ENCODE measurements at places on chromosomes 12 and 14.

DNA sequence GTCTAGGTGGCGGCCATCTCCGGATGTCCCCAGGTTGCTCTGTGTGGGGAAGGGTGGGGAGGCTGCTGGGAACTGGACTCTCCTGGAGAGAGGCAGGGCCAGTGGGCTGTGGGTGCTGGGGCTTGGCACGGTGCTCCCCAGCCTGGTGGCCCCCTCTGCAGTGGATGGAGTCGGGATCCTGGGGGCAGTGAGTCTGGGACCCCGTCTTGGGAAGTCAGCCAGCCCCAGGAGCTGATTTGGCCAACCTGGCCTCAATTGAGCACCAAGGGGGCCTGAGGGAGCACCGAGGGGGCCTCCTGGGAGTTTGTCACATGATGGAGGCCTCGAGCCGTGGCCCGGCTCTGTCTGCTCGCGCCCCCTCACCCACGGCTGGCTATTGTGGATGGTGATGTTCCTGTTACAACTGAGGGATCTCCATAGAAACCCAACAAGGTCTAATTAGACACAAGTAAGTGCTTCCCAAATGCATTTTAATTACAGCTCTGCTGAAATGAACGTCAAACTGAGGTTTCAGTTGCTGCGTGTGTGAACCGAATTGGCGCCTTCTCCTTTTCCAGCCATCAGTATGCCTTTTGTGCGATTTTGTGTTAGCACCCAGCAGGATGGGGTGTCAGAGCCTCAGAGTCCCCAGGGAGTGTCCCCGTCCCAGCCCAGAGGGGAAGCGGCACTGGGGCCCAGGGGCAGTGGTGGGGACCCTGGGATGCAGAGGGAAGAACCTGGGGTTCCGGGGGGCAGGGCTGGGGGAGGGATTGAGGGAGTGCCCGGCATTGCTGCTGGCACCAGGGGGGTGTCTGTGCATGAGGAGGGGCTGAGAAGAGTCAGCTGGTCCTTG, 71.8 kb downstream of the KIF26A start:
- ATAC-seq: no peak

GRCh38 chr12:120078868-120079267, 37.7 kb downstream of the RAB35 start:
- ATAC-seq: no peak

GRCh38 chr12:71392521-71393145, 47.0 kb upstream of the LGR5 start:
- ATAC-seq: peak; percentile 56

DNA sequence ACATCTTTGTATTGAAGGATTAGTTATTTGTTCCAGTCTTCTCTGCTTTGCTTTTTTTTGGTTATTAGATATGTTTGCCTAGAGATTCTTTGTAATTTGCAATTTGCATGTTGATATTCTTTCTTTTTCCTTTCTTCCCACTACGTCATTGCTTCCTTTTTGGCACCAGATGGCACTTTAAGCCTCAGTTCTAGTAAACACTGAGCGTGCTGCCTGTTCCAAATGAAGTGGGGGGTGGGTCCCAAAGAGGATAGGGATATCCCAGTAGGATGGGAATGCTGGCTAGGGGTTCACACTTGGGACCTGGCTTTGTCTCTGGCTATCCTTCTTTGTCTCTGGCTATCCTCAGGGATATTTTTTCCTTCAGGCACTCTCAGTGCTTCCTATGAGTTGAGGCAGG, 17.0 kb downstream of the EAPP start:
- ATAC-seq: no peak

DNA sequence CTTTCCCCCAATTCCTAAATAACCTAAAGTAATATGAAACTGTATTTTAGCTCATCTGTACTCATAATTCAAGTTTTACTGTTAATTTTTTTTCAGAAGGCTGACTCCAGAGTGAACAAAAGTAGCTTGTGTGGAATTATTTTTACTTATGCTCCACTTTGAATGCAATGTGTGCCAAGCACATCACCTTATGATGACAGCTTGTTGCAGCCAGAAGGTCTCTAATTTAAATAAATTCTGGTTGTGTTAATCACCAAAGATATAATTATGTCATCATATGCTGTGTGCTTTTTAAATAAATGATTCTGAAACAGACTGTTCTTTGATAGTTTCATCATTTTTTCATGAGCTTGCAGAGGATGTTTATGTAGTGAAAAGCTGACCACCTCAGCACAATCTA, 283.1 kb downstream of the TMEM117 start:
- no peak for ATAC-seq

DNA sequence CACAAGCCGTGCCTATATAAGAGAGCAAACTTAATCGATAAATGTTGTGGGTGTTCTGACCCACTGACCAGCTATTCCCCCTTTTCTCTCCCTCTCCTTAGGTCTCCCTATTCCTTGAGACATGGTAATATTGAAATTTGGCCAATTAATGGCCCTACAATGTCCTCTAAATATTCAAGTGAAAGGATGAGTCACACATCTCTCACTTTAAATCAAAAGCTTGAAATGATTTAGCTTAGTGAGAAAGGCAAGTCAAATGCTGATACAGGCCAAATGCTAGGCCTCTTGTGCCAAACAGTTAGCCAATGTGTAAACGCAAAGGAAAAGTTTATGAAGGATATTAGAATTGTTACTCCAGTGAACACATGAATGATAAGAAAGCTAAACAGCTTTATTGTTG, 102.2 kb upstream of the CPNE8 start:
- no peak for ATAC-seq

- no peak for ATAC-seq
Measured at GRCh38 chr12:117684471-117684870, 284.3 kb downstream of the KSR2 start.

DNA sequence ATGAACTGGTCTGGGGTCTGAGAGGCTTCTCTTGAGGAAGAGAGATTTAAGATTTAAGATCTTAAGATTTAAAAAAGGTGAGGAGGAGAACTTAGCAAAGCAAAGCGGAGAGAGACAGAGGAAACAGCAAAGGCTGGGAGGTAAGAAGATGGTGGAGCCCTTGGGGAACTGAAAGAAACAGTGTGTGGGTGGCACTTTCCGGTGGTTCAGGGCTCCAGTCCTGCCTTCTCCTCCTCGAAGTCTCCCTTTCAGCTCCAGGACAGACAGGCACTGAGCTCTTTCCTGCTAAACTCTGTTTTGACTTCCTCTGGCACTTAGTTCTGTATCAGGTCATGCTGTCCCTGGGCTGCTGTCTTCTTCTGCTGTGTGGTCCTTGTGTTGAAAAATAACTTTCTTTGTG, 298.7 kb upstream of the SRRM4 start:
- peak; percentile 55 for ATAC-seq

GRCh38 chr12:42143452-42144157, 1.1 kb downstream of the GXYLT1 start:
- ATAC-seq: no peak

GRCh38 chr14:44658389-44658696, 151.3 kb upstream of the FSCB start:
- no peak for ATAC-seq

GRCh38 chr12:15859116-15859515, 23.1 kb upstream of the STRAP start:
- no peak for ATAC-seq

GRCh38 chr12:71871116-71871515, 31.6 kb downstream of the TBC1D15 start:
- ATAC-seq: no peak

- no peak for ATAC-seq
Measured at GRCh38 chr12:56143870-56144269, 8.5 kb upstream of the MYL6B start.

DNA sequence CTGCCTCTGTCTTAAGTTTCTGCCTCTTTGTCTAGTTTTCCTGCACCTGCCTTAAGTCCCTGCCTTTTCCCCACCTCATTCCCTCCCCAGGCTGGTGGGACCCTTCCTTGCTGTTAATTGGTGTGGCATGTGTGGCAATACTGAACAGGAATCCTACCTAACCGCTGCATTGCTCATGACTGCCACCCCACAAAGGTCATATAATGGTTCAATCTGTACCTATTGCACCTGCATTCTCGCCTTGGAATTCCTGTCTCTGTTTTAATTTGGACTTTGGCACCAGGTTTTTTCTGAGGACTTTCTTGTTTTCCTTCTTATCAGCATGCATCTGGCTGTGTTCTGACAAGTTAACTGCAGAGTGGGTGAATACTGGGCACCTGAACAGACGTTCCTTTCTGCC, 966.2 kb upstream of the TMEM132C start:
- no peak for ATAC-seq

DNA sequence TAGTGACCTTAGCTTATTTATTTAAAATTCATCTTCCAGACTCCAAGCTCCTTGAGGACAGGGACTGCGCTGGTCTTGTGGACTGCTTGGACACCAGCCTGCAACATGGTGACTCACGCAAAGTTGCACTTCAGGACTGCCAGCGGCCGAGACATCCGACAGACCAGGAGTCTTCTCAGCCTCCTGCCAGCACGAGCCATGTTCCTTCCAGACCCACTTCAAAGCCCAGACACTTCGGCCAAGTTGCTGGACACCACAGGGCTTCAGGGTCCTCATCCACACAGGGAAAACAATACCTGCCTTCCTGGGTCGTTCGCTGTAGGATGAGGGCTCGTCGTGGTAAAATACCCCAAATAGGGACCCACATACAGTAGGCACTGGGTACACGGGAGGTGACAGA, 88.7 kb downstream of the BCL11B start:
- ATAC-seq: no peak

DNA sequence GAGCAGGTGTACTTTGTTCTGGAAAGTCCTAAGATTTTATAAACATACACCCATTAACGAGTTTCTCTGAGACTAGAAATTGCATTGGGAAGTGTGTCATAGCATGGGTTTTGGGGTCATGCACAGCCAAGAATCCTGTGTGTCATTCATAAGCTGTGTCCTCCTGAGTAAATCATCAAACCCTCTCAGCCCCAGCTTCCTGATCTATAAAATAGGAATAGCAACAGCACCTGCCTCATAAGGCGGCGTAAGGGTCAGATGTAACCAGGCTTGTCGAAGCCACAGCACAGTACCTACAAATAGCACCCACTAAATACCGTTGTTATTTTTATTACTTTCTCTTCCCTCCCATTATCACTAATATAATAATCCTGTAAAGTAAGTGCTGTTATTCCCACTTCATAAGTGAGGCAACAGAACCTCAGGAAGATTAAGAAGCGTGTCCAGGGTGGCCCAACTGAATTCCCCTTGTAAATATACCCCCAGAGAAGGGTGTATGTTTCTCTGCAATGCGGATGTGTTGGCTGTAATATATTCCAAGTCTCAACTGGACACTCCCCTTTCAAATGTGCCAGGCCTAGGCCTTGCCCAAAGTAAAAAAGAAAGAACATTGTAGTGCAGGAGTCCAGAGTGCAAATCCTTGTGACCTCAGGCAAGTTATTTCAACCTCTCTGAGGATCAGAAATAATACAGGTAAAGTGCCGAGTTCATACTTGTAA, 188.3 kb upstream of the BCL2L14 start:
- ATAC-seq: no peak

GRCh38 chr14:92960706-92961566, 38.0 kb downstream of the CHGA start:
- no peak for ATAC-seq

GRCh38 chr12:46131732-46132469, 136.9 kb downstream of the SLC38A1 start:
- ATAC-seq: no peak

DNA sequence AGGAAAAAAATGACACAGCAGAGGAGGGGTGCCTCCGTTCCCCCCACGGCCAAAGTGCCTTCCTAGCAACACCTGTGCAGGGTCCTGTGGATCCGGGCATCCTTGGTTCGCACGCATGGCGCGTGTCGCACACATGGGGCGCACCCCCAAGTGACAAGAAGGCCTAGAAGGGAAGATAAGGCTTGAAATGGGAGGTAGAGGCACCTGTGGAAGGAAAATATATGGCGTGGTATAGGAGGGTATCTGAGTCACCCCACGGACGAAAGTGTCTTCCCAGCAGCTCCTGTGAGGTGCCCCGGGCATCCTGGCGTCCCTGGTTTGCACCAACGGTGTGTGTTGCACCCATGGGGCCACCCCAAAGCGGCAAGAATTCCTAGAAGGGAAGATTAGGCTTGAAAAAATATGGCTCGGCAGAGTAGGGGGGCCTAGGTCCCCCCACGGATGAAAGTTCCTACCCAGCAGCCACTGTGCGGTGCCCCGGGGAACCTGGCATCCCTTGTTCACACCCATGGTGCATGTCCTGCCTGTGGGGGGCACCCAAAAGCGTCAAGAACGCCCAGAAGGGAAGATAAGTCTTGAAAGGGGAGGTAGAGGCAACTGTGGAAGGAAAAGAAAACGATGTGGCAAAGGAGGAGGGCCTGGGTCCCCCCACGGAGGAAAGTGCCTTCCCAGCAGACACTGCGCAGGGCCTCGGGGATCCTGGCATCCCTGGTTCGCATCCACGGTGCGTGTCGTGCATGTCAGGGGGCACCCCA, 280.0 kb downstream of the ALG10 start:
- no peak for ATAC-seq

GRCh38 chr14:103356024-103356682, 22.1 kb downstream of the EIF5 start:
- ATAC-seq: no peak

GRCh38 chr12:67070307-67070600, 198.9 kb upstream of the CAND1 start:
- ATAC-seq: no peak

- no peak for ATAC-seq
Measured at GRCh38 chr12:64332296-64332695, 58.3 kb downstream of the C12orf56 start.

DNA sequence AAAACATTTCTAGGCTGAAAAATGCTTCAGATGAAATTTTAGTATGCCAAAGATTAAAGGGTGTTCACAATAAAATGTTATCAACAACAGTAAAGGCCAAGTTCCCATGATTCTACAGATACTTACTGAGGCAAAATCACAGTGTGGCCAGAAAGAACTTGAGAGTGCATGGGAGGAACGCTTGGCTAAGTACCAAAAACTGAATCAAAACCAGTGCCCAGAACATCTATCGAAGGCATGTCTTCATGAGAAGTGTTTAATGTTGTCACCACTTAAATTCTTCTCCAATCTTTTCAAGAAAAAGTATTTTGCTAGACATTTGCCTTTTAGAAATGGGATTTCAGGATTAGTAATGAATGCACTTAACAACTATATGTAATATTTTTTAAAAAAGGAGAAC, 41.5 kb downstream of the KIF21A start:
- no peak for ATAC-seq
